Anterior cingulate cortex (tissue), 58 donors: ENCODE measurements at places on chromosomes 12 and 14.

- no peak for DNase-seq
Measured at GRCh38 chr12:13004361-13004760, 4.3 kb upstream of the HEBP1 start.

DNA sequence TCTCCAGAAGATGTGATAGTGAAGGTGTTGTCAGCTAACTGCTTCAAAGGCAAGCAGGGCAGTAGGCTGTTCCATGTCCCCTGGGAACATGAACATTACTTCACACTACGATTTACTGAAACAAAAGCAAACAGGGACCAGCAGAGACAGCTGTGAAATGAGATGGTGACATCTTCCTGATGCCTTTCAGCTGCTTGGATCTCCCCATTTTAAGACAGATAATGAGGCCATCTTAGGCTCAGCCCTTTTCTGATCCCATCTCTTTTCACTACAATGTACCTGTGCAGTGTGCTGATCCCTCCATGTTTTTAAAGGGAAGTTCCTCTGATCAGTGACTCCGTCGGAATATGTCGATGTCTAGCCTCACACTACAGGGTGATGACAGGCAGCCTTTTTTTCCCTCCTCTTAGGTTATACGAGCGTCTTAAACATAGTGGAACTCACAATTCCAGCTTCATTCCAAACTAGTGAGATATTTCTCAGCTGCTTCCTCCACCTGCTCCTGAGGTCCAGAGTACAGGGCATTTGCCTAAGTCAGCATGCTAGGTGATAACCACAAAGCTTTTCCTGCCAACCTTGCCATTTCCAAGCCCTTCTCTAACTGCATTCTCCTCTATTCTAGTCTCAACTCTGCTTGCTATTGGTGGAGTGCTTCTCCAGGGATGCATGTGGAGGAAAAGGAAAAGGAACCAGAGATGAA, 87.6 kb upstream of the EGLN3 start:
- no peak for DNase-seq

DNA sequence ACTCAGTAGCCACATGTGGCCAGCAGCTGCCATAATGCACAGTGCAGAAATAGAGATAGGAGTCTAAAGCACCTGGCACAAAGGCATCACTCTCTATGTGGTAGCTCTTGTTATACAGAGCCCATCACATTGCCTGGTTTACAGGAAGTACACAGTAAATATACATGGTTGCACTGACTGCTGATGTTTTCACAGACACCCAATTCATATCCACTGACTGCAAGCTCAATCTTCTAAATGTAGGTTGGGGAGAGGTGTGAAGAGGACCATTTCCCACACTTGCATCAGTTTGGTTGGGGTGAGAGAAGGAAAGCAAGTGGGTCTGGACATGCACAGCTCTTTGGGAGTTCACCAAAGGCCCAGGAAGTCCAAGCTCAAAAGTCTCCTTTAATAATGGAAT, 172.8 kb downstream of the DPF3 start:
- DNase-seq, result no peak

- DNase-seq, result no peak
Measured at GRCh38 chr12:89529738-89530137, 3.9 kb upstream of the POC1B start.

GRCh38 chr12:59164991-59165718, 244.9 kb upstream of the LRIG3 start:
- DNase-seq, result no peak

GRCh38 chr12:102120886-102121285, 903 bp downstream of the PARPBP start:
- DNase-seq, result no peak

DNA sequence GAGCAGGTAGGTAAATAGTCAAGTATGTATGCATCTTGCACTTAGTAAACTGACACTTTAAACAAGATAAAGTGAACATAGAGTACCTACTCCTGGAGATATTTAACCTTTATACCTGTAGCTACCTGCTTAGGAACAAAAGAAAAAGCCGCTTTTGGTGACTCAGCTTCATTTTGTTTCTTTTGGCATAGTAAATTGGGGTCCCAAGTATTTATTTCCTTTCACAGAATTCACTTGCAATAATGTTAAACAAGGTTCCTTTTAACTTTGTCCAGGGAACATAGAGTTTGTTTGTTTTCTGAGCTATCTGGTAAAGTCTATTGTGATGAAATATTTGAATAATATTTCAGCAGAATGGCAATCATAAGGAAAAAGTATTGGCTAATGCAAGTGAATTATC, 20.0 kb downstream of the SLCO1B3 start:
- no peak for DNase-seq

DNA sequence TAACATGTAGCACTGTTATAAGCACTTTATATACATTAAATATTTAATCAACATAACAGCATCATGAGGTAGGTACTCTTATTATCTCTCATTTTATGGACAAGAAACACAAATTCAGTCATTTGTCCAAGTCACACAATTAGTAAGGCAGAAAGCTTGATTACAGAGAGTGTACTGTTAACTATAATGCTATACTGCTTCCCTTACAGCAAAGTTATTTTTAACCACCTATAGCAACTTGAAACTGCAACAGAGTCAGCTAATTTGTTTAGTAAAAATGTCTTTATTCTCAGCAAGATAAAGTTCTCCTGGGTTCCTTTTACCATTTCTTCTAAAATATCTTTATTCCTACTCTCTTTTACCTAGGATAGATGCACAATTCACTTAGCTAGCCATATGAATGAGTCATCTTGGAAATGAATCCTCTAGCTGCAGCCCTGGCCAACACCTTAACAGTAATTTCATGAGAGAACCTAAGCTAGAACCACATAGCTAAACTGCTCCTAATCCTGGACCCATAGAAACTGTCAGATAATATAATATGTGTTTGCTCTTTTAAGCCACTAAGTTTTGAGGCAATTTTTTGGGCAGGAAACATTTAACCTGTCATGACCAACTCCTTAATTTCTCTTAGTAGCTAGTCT, 90.2 kb upstream of the HECTD1 start:
- no peak for DNase-seq

GRCh38 chr12:15787778-15788177, 1.4 kb downstream of the EPS8 start:
- no peak for DNase-seq

DNA sequence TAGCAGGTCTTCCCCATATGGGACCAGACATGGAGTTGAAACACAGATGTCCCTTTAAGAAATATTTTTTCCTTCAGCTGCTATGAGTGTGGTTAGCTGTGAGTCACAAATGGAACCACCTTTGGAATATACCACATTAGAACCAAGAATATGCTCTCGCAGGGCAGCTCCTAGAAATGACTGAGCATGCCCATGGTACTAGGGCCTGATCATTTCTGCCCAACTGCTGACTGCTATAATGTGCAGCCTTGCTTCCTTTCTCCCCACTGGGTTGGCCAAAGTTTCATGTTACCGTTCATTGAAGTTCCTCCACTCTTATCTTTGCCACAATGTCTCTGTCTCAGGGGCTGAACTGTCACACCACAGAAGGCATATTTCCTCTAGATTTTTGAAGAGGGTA, 1074.6 kb downstream of the FLRT2 start:
- DNase-seq, result no peak

DNA sequence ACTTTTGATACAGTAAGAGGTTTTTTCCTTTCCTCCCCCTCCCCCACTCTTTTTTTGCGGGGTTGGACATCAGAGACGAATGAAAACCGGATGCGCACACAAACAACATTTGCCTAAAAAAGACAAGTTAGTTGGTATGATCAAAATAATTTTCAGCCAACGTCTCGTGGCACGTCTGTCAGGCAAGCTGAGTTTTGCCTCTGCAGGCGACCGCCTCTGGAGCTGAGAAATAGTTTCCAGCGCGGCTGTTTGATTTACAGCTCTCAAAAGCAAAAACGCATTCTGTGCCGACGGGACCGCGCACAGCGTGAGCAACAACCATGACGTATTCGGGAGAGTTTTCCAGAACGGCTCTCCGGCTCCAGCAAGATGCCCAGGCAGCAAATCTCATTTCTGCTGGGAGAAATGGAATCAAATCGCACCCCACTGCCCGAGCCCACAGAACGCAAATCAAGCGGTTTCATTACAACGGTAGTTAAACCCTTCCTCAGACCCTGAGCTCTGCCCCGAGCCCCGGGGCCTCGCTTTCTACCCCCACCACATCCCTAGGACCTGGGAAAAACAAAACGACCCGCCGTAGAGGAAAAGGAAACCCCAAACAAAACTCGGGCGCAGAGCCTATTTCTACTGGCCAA, 14.2 kb upstream of the CALM1 start:
- peak; percentile 83 for DNase-seq

DNA sequence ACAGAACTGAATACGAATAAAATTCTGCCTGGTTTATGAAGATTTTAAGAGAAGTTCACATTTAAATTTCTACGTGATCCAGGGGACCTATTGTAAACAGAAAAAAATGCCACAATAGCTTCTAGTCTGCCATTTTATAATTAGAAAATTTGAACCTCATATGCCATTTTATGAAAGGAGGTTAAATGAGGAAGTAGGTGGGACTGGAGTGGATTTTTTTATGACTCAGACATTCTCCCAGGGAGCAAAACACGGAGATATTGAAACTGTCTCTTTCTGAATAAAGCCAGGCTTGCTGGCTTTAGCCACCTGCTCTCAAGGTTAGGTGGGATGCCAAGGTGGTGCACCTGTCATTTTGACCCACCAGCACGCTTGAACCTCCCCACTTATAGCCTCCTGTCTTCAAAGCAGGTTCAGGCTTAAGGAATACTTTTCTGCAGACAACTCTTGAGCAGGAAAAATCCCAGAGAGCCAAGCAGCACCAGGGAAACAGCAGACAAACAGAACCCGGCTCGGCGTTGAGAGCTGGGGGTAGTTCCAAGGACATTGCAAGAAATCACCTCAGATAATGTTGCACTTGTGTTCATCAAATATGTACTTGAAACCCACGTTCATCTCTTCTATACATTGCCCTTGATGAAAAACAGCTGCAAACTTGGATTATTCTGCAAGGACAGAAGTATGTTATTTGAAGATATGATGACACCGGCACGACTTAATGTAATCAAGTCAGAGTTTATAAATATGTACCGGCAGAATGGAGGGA, 203.7 kb downstream of the PPM1H start:
- no peak for DNase-seq

- DNase-seq, result no peak
Measured at GRCh38 chr12:31710021-31710818, 18.6 kb downstream of the AMN1 start.

DNA sequence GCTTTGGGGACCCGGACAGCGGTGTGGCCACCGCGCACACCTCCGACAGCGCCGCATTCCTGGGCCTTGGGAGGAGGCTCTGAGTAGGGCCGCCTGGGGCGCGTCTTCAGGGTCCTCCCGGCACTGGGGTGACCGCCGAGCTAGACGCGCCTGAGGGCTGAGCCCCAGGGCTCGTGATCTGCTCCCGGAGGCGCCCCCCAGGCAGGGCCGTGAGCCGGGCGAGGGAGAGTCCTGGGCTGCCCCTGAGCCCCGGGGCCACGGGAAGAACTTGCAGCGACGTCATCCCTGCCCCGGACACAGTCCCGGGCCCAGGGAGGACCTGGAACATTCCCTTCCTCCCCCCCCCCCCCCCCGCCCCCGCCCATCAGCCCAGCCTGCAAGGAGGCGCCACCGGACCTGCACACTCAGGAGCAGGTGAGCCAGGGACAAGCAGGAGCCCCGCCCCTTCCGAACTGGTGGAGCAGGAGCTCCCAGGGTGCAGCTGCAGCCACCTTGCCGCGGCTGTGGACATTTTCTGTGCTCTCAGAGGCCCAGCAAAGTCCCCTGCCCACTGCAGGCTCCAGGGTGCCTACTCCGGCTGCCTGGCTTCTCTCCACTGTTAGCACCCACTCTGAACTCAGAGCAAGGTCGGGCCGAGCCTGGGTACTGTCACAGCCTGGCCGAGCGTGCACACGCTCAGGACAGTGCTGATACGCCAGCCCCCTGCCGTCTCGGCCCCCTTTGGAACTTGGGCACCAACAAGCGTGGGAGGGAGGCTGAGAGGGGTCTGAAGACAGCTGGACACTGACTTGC, 50.7 kb downstream of the A2M start:
- DNase-seq, result peak; percentile 44

DNA sequence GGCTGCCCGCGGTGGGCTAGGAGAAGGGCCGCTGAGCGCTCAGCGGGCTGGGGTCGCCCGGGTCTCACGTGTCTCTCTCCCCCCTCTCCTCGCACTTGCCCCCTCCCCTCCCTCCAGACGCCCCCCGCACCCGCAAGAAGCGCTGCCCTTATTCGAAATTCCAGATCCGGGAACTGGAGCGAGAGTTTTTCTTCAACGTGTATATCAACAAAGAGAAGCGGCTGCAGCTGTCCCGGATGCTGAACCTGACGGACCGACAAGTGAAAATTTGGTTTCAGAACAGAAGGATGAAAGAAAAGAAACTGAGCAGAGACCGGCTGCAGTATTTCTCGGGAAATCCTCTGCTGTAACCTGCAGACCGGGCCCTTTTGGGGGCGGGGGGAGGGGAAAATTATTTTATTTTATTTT, 314 bp upstream of the HOTAIR start:
- no peak for DNase-seq

GRCh38 chr12:111643427-111643826, 42.3 kb downstream of the BRAP start:
- DNase-seq, result no peak

DNA sequence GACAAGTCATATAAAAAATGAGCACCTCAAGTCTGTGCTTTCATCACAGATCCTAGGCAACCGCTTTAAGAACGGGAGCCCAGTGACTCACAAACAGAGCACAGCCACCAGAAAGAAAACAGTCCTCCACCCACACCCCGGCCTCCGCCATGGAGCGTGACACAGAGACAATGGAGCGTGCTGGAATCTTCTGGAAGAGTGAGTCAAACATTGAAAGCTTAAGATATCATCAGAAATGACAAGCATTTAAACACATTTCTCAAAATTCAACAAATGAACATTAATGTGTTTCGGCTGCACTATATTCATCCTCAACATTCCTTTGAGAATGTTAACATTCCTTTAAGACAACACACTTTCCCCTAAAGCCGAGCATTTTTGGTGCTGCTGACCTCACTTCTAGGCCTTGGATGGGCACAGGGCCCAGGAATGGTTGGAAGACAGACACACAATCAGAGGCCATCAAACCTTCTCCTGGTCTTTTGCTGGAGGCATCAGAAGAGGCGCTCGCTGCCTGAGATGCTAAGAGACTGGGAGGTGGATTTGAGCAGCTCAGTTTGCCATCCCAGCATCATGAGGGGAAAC, 23.6 kb upstream of the TMEM132D start:
- no peak for DNase-seq

DNA sequence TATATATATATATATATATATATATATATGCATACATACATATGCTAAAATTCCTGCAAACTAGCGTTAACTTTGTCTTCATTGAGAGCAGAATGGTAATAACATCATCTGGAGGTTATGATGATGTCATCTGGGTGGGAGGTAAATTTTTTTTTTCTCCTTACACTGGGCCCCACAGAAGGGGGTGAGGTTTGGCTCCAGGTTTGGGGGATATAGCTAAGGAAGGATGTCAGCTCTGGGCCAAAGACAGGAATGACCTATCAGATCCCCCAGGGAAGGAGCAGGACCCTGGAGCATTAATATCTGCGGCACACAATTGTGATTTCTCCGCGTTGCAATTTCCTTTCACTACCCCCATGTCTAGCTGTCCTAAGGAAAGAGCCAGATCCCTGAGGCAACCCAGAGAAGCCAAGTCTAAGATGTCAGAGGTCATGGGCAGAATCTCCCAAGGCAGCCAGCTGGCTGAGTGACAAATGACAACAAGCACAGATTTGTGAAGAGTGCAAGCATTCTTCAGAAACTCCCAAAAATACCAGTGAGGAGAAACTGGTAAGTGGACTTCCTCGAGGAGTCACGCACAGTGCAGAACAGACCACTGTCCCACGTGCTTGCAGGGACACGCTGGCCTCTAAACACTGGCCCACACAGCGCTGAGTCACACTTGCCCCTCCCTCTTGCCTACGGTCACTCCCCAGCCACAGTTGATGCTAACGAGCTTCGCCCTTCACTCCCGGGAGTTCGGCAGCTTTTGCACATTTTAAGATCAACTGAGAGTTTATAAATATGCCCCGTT, 9.9 kb downstream of the UBC start:
- DNase-seq, result peak; percentile 50
